ENCODE measurements at places on chromosomes 13 and 19.
A peak's percentile ranks its signal among the peaks of the same experiment; 100 is the strongest.

DNA sequence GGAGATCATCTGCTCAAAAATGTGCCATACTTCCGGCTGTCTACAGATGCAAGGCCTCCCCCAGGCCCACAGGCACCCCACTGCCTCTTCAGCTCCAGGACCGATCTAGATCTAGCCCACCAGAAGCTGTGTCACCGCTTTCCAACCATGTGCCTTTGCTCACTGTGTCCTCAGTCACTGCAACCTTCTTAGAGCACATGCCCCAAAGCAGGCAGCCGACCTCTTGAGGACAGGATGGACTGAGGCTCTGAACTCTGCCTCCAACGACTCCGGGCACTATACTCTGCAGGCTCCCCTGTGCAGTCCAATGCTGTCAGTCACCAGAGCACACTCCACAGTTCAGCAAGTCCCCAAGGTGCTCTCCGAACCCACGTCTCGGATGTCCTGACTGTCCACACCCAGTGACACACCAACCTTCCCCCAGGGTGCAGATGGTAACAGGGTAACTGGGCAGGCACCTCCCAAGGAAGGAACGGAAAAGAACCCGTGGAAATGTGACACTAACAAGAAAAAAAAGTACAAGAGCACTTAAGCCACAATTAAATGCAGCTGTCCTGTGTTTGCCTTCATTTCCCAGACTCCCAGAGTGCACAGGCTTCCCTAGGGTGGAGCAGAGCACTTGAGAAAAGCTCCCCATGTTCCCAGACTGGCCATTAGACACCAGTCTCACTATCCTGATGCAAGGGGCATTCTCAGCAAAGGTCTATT, 4.8 kb downstream of the STK24 start:
- no peak for DNase-seq

- DNase-seq: no peak
Observed at GRCh38 chr13:110403721-110404120, 96.6 kb downstream of the COL4A2 start.

- DNase-seq: peak; percentile 52
Observed at GRCh38 chr13:114286808-114287207, 5.4 kb downstream of the UPF3A start.

DNA sequence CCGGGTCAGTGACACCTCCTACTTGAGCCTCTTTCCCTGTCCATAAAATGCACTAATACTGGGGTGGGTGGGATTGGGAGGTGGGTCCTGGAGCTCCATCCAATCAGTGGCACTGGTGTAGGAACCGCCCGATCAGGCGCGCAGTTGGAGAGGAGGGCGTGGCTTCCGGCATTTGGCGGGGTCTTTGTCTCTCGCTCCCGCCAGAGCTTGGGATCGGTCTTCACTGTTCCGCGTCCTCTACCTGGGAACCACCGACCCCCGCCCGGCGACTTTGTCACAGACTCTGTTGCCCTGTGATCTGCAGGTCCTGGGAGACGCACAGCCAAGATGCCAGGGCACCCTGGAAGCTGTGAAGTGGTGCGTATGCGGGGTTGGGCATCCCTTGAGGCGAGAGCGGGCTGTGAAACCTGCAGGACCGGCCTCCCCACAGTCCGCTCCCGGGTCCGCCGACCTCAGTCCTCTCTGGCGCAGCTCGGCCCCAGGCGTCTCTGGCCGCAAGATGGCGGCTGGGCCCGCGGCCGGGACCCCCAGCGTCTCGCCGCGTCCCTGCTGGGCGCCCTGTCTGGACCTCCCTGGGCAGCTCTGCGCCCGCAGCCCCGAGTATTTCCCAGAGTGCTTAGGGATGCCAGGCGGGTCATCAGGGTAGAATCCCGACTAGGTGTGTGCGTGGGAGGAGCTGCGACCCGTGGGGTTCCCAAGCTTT, 41.6 kb upstream of the ZNF730 start:
- peak; percentile 81 for DNase-seq

DNA sequence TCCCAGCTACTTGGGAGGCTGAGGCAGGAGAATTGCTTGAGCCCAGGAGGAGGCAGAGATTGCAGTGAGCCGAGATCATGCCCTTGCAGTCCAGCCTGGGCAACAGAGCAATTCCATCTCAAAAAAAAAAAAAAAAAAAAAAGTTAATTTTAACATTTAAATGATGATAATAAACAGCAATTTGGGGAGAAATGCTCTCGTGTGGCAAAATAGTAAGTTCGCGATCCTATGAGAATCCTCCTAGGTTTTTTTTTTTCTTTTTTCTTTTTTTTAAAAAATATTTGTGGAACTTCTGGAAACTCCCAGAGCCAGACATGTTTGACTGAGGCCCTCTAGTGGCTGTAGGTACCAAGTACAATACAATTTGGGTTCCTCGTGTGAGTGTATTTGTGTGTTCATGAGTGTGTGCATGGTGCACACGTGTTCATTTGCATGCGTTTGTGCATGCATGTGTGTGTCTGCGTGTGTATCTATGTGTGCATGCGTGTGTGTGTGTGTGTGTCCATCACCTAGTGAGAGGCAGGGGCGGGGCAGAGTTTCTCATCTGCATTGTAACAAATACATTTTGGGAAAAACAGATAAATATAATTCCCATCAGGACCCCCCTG, 31.2 kb downstream of the TMPRSS9 start:
- peak; percentile 78 for DNase-seq

- DNase-seq: peak; percentile 41
Observed at GRCh38 chr19:43465468-43466120, at the start of gene LYPD3. LYPD3 (minus strand) TSS chr19:43465608; CDS start chr19:43465571, 37 bp downstream.

- no peak for DNase-seq
Observed at GRCh38 chr13:47000165-47000564, 103.3 kb upstream of the HTR2A start.

- DNase-seq: no peak
Observed at GRCh38 chr19:39472746-39473442, 7.7 kb upstream of the TIMM50 start.

GRCh38 chr13:97810152-97810551, 143.3 kb upstream of the IPO5 start:
- DNase-seq: no peak

DNA sequence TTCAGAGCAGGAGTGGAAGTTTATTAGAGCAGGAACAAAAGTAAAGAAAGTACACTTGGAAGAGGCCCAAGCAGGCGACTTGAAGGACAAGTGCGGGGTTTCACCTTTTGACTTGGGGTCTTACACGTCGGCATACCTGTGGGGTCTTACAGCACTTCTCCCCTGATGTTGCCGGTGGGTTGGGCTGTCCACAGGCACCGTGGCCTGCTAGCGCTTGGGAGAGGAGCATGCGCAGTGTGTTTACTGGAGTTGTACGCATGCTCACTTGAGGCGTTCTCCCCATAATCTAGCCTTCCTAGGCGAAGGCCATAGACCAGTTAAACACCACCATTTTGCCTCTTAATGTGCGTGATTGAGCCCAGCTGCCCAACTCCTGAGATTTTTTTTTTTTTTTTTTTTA, 25.0 kb upstream of the PLEKHF1 start:
- DNase-seq: no peak

GRCh38 chr19:17682273-17682672, 5.9 kb downstream of the UNC13A start:
- DNase-seq: no peak

GRCh38 chr13:50085063-50085462, 69.8 kb downstream of the KCNRG start:
- DNase-seq: no peak

GRCh38 chr13:54029226-54029625, 1000.6 kb downstream of the OLFM4 start:
- DNase-seq: no peak

DNA sequence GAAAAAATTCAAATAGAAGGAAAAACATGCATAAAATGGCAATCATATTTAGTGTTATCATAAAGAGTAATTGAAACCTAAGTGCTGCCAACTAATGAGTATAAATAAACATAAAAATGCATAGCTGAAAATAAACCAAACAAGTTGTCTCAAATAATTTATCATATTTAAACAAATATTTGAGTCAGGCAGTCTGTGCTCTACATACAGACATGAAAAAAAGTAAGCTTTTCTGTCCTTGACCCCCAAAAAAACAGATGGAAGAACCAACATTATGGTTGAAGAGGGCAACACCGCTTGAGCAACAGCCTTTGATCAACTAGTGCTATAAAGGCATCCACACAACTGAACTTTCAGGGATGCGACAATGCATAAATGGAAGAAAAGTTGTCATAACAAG, 735.1 kb upstream of the MIR17HG start:
- DNase-seq: no peak

- DNase-seq: no peak
Observed at GRCh38 chr13:35514061-35514477, 37.6 kb upstream of the MAB21L1 start.

DNA sequence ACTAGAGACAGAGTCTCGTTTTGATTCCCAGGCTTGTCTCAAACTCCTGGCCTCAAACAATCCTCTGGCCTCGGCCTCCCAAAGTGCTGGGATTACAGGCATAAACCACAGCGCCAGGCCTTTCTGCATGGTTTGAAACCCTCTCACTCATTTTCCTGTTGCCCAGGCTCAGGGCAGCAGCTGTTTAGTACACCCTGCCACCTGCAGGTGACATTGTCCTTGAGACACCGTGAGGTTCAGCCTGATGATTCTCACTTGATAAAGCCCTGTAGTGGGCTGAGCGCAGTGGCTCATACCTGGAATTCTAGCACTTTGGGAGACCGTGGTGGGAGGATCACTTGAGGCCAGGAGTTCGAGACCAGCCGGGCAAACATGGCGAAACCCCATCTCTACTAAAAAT, 12.5 kb downstream of the IL12RB1 start:
- no peak for DNase-seq

GRCh38 chr13:90107661-90108060, 1239.8 kb upstream of the MIR17HG start:
- no peak for DNase-seq

- no peak for DNase-seq
Observed at GRCh38 chr13:37615276-37615675, 16.7 kb upstream of the POSTN start.

GRCh38 chr13:71240911-71241310, 626.1 kb downstream of the DACH1 start:
- no peak for DNase-seq

GRCh38 chr13:111281751-111282311, 38.6 kb upstream of the TEX29 start:
- peak; percentile 56 for DNase-seq

DNA sequence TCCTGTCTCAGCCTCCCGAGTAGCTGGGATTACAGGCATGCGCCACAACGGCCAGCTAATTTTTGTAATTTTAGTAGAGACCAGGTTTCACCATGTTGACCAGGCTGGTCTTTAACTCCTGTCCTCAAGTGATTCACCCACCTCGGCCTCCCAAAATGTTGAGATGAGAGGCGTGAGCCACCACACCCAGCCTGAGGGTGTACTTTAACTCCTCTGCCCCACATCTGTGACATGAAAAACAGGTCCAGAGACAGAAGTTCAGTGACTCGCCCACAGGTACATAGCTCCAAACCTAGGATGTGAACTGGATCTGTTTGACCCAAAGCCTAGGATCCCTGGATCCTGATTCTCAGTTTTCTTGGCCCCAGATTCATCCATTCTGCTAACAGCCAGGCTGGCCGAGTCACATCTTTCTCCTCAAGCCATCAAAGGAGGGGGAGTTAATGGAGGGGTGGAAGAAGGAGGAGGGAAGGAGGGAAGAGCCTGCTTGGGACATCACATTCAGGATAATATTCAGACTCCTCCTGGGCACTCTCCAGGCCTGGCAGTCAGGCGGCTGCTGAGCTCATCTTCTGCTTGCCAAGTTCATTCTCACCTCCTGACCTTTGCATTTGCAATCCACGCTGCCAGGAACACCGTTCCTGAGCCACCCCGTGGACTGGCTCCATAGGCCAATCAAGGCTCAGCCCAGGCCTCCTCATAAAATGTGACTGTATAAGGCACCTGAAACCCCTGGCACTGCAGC, 3.1 kb downstream of the SPC24 start:
- DNase-seq: peak; percentile 60

DNA sequence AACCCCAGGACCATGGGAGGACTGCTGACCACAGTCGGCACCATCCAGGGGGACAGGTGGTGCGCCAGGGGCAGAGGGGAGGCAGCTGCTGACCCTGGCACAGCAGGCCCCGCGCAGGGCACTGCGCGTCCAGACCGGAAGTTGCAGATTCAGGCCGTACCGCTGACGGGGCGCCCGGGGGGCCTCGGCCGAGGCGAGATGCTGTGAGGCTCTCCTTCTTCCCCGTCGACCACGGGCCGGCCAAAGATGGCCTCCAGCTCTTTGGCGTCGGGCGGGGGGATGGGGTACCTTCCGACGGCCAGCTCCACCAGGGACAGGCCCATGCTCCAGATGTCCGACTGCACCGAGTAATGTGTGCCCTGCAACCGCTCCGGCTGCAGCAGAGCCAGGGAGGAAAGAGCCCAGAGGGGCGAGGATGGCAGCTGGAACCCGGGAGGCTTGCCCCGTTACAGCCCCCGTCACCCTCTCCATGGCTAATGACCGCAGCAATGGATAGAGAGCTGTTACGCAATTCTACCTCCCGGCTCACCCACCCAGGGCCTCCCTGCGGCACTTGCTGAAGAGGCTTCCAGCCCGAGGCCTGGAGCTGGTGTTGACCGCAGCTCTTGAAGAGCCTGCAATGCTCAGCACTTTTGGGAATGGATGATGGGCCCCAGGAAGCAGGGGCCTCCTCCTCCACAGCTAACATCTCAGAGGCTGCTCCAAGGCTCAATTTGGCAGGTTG, 24.7 kb downstream of the MAP2K2 start:
- DNase-seq: no peak

DNA sequence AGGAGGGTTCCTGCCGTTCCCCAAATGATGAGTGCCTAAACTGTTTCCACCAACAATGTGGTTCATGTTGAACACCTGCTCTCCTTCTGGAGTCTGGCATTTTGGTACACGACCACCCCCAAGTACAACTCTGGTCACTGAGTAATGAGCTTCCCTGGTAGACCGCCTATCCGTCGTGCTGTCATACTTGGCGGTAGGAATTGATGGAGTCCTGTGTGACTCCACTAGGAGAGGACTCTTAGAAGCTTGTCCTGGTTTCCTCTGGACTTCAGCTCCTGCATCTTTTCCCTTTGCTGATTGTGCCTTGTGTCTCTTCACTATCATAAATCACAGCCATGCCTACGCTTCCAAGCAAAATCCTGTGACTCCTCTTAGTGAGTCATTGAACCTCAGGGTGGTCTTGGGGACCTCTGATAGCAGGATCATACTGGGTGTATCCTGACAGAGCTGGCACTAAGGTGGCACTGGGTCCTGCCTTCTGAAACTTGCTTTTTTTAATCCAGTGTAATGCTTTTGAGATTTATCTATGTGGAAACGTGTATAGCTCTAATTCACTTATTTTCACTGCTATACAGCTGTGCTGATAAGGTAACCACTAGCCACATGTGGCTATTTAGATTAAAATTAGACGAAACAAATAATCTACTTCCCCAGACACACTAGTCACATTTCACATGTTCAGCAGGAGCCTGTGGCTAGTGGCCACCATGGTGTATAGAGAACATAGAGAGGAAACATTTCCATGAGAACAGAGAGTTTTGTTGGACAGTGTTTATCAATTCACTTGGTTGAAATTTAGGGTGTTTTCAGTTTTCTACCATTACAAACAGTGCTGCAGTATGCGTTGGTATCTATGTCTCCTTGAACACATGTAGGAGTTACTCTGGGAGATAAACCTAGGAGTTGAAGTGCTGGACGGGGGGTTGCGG, 6.1 kb upstream of the ASF1B start:
- DNase-seq: no peak

GRCh38 chr19:28519952-28520861, 692.7 kb downstream of the UQCRFS1 start:
- no peak for DNase-seq

Data from AG08396 (cell line).